Foreskin keratinocyte (primary cell): ENCODE measurements at places on chromosomes 11 and 22.
A peak's percentile ranks its signal among the peaks of the same experiment; 100 is the strongest.

DNA sequence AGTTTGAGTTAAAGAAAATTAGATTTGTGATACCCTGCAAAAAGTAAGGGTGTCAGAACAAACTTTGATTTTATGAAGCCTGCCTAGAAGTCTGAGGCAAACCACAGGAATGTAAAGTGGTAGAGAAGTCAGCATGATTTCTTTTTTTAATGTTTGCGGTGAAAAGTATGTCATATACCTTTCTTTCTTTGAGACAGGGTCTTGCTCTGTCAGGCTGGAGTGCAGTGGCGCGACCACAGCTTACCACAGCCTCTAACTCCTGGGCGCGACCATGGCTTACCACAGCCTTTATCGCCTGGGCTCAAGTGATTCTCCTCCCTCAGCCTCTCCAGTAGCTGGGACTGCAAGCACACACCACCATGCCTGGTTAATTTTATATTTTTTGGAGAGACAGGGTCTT lies 4.7 kb downstream of the API5 start:
- no peak for DNase-seq

DNA sequence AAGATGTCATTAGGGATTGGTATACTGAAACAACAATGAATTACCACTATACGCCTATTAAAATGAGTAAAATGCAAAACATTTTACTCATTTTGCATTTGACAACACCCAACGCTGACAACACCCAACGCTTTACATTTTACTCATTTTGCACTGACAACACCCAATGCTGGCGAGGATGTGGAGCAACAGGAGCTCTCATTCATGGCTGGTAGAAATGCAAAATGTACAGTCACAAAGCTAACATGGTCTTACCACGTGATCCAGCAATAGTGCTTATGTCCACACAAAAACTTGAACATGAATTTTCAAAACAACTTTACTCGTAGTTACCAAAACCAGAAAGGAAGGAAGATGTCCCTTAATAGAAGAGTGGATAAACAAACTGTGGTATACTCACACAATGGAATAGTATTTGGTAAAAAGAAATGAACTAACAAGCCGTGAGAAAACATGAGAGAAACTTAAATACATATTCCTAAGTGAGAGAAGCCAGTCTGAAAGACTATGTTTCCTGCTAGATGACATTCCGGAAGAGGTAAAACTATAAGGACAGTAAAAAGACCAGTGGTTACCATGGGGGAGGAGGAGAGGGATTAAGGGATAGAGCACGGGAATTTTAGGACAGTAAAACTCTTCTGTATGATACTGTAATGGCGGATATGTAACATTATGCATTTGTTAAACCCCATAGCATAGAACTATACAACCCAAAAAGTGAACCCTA lies 11.4 kb upstream of the MSANTD2 start:
- no peak for DNase-seq

DNA sequence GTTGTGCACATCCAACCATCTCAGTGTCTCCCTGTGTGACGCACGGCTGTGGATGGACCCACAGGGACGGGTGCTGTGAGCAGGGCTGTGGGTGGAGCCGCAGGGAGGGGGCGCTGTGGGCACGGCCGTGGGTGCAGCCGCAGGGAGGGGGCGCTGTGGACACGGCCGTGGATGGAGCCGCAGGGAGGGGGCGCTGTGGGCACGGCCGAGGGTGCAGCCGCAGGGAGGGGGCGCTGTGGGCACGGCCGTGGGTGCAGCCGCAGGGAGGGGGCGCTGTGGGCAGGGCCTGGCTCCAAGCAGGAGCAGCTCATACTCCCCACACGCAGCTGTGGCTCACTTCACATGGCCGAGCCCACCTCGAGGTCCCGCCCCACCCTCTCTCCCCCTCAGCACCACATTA lies 6.0 kb upstream of the MAPK11 start:
- no peak for DNase-seq

GRCh38 chr11:95507794-95508193 lies 276.8 kb upstream of the SESN3 start:
- no peak for DNase-seq

DNA sequence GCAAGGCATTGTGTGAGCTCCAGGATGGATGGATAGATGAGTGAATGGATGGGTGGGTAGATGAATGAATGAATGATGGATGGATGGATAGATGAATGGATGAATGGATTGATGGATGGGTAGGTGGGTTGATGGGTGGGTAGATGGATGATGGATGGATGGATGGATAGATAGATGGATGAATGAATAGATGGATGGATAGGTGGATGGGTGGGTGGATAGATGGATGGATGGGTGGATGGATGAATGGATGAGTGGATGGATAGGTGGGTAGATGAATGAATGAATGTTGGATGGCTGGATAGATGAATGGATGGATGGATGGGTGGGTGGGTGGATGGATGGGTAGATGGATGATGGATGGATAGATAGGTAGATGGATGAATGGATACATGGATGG lies 33.5 kb downstream of the DHCR7 start:
- DNase-seq = no peak

- peak; percentile 18 for DNase-seq
Observed at GRCh38 chr22:47043835-47044721, 281.6 kb downstream of the TBC1D22A start.

GRCh38 chr22:48397531-48398180 lies 1430.0 kb downstream of the BRD1 start:
- no peak for DNase-seq

GRCh38 chr11:9090488-9091043 lies 833 bp downstream of the SCUBE2 start:
- DNase-seq = no peak

GRCh38 chr11:78453140-78453935 lies 35.7 kb upstream of the GAB2 start:
- DNase-seq = no peak

DNA sequence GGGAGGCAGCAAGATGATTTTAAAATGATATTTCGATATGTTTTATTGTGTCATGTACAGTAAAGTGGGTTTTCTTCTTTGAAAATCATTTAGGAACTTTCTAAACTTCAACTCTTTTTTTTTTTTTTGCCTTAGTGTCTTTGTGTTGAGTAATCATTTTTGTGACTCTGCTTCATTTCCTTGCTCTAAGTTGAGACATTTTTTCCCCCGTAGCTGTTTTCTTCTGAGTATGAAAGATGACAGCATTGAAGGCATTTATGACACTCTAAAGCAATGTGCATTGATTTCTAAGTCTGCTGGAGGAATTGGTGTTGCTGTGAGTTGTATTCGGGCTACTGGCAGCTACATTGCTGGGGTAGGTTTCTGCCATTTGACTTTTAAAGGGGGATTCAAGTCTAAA lies 23.5 kb downstream of the RRM1 start:
- DNase-seq = peak; percentile 42

- peak; percentile 33 for DNase-seq
Observed at GRCh38 chr11:93608364-93608763, 53.1 kb upstream of the CEP295 start.

DNA sequence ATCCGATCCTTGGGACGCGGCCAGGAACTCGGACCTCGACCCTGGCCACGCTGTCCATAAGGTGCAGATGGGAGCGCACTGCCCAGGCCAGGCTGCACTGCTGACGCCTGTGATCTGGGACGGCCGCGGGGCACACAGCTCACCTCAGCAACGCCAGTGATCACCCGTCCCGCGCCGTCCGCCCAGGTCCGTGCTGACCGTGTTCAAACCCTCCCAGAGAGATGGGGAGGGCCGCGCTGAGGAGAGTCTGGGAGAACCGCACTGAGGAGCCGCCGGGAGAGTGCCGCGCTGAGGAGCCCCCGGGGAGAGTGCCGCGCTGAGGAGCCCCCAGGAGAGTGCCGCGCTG lies 636 bp downstream of the KCNQ1OT1 start:
- DNase-seq = no peak

GRCh38 chr22:28112548-28113043 lies 193.5 kb upstream of the PITPNB start:
- peak; percentile 37 for DNase-seq

DNA sequence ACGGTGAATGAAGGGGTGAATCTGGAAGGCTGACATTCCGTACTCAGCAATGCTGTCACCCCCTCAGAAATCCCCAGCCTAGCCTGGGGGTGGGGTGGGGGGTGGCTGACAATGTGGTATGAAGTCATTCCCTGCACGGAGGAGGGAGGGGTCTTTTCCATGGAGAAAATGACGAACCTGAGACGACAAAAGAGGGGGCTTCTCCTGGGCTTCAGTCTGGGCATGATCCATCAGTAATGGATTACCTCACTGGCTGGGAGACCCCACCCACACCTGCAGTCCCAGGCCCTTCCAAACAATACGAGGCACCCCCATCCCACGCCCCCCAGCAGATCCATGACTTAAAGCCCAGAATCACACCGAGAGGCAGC lies 1.0 kb downstream of the KIAA0930 start:
- DNase-seq = no peak

DNA sequence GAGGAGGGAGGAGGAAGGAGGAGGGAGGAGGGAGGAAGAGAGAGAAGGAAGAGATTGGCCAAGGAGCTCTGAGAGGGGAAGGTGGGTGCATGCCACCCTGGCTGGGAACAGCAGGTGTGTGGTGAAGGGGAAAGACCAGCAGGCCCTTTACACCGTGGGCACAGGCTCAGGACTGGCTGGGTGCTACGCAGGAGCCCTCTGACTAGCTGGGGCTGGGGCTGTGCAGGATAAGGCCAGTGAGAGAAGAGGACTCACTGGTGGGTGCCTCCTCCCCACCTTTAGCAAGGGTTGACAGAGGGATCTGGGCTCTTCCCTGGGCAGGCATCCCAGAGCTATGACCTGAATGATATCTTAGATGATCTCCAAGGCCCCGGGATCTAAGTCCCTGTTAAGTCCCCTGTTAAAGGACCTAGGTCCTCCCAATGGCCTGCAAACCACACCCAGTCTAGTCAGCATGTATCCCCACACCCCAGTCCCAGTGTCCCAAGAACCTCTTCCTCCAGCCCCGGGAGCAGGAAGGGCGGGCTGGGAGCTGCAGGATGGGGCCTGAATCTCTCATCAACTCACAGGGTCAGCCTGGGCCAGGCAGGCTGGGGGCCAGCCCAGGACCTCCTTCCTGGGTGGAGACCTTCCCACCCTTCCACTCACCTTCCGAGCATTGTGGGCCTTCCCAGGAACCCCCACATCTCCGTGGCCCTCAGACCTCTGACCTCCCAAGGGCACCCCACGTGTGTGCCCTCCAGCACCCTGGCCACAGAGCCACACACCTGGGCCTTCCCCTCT lies 55.4 kb downstream of the CDKN1C start:
- no peak for DNase-seq

DNA sequence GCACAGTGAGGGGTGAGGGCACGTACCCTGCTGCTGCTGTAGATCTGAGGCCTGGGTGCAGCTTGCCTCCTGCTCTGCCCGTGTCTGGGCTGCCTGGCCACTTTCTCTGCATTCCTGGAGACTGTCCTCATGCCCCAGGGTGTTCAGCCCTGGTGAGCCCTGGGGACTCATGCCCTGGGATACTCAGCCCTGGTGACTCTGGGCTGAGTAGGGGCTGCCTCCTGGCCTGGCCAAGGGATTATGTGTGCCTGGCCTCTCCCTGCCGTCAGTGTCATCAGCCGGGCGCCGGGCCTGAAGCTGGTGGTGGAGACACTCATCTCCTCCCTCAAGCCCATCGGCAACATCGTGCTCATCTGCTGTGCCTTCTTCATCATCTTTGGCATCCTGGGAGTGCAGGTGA lies 94.7 kb downstream of the CACNA1I start:
- no peak for DNase-seq

DNA sequence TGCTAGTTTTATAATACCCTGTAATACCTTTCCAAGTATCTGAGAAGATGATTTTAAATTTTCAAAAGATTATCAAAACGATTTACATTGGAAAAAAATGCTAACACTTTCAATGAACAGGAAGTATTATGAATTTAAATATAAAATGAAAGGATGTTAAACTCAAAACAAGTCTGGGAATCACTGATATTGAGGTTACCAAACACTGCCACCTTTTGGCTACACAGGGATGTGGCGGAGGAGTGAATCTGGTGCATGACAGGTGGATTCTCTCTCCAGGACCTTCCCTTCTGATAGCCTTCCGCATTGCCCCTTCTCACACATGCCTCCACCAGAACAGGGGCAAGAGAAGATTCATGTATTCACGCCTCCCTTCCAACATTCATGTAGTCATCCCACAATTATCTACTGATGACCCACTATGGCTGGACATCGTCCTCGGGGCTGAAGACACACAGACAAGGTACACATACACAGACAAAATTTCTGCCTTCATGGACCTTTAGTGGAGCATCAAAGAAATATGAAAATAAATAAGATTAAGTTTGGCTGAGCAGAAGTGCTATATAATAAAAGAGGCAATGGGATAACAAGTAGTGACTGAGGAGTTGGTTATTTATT lies 34.7 kb downstream of the ATG16L2 start:
- DNase-seq = peak; percentile 23

- DNase-seq = no peak
Observed at GRCh38 chr11:72606748-72607468, 67.3 kb downstream of the PDE2A start.

DNA sequence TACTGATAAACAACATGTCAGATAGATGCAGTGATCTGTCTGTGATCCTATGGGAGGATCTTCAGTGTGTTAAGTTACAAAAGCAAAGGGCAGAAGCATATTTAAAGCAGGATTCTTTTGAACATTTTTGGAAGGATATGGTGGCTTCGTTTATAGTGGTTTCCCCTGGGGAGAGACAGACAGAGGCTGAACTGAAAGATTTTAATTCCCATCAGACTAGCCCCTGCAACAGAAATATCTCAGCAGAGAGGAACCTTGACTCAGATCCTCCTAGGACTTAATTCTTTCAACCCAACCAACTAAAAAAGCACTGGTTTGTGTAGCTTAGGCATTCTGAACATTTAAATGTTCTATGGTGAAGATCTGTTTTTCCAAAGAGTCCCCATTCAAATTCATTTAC lies 5.7 kb downstream of the CLTCL1 start:
- no peak for DNase-seq

GRCh38 chr11:30045921-30046577 lies 29.2 kb upstream of the KCNA4 start:
- DNase-seq = no peak

DNA sequence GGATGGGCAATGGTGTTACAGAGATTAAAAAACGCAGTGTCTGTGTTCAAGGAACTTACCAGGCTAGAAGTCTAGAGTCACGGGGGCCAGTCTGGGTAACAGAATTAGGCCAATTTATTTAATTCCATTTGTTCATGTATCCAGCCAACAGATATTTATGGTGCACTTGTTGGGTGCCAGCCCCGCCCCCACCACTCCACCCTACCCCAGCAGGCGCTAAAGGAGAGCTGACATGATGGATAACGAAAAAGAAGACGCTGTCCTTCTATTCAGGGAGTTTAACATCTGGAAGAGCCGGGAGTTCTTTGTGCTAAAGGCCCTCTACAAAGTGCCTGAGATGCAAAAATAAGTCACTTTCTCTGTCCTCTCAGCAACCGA lies 1.1 kb upstream of the BMAL1 start:
- no peak for DNase-seq

- DNase-seq = no peak
Observed at GRCh38 chr11:33692541-33692940, 8.1 kb downstream of the C11orf91 start.
